ENCODE measurements at places on chromosomes 12 and 14.

DNA sequence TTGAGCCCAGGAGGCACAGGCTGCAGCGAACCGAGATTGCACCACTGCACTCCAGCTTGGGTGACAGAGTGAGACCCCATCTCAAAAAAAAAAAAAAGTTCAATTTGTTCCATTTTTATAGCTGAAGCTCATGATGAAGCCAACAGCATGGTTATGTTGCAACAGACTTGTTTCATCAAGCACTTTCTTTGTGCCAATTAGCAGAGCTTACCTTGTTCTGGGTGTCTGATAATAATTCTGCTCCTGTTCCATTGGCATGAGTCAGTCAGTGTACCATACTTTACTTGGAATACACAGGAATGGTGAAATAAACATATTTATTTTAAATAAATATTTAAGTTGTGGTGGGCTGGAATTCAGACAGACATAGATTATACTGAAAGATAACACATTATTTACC is 100.8 kb upstream of the DAAM1 start:
- DNase-seq, result no peak

DNA sequence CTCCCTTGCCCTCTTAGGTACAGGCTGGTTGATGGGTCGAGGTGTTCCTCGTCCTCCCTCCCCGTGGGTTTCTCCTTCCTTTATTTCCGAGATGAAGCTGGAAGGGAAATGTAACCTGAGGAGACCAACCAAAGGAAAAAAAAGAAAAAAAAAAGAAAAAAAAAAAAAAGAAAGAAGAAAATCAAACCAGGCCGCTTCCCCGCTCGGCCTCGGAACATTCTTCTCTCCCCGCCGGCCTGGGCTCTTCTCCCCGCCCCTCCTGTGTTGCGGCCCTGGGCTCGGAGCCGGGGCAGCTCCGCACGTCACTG is 1.6 kb upstream of the NFATC4 start:
- DNase-seq, result no peak

DNA sequence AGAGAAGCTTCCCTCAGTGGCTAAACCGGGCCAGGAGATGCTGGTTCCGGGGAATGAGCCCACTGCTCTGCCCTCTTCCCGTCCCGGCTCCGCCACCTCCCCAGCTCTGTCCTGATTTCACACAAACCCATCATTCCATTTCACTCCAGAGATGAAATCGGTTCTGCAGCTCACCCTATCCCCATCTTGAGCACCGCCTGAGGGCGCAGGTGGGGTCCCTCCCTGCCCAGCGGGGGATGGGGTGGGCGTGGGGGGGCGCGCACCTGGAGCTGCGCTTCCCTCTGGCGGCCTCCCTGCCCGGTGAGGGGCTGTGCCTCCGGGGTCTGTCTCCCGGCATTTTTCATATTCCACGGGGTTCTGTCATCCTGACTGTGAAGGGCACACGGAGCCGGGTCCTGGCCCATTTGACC is 44.7 kb downstream of the NOC4L start:
- DNase-seq, result no peak

DNA sequence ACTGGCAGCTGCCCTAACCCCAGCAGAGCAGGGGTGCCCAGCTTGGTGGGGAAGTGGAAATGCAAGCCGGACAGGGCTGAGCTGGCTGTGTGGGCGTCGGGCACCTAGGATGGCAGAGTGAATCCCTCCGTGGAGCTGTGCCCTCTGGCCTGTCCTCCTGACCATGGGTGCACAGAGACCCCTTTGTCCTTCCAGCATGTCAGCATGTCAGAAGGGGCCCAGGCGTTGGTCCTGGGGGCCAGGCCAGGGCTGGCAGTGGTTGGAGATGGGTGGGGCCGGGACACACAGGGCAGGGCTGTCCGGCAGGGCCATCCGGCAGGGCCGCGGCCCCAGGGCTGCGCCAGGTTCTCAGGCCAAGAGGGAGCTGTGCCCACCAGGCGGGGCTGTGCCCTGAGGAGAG is 8.8 kb upstream of the TEX22 start:
- peak; percentile 37 for DNase-seq

- DNase-seq, result no peak
Measured at GRCh38 chr14:56135001-56135400, 16.8 kb downstream of the PELI2 start.

GRCh38 chr14:92846162-92846897 is 52.2 kb downstream of the GOLGA5 start:
- no peak for DNase-seq

GRCh38 chr12:104793285-104793684 is 164.8 kb downstream of the SLC41A2 start:
- DNase-seq, result no peak

DNA sequence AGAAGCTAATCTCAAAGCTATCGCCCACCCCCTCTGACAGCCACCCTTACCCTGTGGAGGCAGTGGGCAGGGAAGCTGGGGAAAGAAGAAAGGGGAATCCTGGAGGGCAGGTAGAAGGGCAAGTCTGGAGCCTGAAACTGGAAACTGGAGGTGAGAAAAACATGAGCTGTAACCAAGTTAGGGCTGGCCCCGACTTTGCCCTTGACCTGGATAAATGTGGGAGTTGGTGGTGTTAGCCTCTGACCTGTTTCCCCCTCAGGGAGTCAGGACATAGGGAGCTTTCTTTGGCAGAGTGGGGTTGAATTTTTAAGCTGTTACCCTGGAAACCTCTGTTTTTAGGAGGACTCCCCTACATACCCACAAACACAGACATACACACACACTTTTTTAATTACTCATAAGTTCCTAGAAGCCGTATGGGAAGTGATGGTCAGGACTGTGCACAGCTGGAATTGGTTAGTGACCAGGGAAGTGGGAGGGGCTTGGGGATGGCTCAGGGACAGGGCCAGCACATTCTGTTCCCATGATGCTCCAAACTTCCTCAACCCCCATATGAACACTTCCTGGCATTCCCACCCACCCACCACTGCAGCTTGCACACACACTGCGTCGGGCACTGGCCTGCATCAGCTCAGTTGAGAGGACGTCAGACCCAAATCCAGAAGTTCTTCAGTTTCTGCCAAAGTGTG is 5.0 kb upstream of the MMP19 start:
- DNase-seq, result peak; percentile 74

GRCh38 chr12:70149665-70150064 is 93.6 kb upstream of the CNOT2 start:
- DNase-seq, result no peak

DNA sequence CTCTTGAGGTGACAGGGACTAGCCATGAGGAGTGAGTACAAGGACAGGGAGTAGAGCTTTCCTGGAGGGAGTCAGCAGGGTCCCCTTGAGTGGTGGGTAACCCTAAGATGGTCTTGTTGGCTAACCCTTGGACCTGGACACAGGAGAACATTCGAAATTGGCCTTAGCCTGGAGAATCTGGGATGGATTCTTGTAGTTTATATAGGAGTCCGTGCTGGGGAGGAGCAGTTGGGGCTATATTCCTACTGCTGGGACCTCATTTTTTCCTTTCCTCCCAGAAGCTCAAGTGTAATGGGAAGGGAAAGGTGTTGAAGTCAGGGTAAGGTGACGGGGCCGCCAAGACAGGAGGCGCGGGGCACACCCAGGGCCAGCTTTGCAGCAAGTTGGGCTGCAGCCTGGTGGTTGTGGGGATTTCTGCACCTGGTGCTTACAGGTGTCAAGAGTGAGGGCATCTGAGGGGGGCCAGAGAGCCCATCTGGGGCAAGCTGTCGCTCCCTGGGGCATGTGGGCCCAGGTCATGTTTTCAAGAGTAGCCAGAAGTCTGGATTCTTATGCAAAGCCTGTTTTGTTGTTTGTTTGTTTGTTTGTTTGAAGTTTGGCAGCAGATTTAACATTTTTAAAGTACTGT is 5.1 kb downstream of the BCL7A start:
- no peak for DNase-seq

- no peak for DNase-seq
Measured at GRCh38 chr14:52106840-52107239, 38.0 kb upstream of the NID2 start.

DNA sequence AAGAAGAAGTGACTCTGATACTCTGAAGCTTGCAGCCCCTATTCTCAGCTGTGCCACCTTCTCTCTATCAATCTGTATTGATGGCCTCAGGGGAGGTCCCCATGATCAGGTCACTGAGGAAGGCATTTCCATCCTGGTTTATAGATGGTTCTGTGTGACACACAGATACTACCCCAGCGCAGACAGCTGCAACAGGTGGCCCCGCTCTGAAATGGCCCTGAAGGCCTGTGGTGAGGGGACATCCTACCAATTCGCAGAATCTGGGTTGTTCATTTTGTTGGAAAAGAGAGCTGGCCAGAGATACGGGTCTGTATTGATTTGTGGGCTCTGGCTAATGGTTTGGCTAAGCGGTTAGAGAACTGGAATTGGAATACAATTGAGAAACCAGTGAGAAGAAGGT is 21.7 kb downstream of the DLK1 start:
- no peak for DNase-seq

Data from Ammon's horn (tissue), 1 donor.